ENCODE measurements at places on chromosomes 11 and 22.

GRCh38 chr11:3824714-3825472 is 15.9 kb downstream of the RHOG start:
- peak; percentile 62 for DNase-seq

DNA sequence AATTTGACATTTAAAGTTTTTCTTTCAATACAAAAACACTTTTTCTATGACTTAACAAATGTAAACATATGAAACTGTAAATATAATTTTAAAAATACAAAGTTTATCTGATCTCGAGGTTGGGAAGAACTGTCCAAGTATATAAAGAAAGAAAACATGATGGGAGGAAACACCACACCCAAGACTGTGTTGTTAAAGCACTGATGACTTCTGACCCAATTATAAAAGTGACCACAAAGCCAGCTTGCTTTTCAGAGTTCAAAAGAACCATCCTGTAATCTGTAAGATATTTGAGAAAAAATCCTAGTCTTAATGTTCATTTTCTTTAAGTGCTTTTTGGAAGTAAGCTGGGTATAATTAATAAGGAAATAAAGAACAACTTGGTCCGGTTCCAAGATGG is 15.6 kb downstream of the CEP57 start:
- DNase-seq = no peak

- DNase-seq = no peak
Measured at GRCh38 chr11:72443016-72443415, 8.7 kb upstream of the CLPB start.

GRCh38 chr11:45844822-45845578 is 2.3 kb upstream of the CRY2 start:
- DNase-seq = no peak

DNA sequence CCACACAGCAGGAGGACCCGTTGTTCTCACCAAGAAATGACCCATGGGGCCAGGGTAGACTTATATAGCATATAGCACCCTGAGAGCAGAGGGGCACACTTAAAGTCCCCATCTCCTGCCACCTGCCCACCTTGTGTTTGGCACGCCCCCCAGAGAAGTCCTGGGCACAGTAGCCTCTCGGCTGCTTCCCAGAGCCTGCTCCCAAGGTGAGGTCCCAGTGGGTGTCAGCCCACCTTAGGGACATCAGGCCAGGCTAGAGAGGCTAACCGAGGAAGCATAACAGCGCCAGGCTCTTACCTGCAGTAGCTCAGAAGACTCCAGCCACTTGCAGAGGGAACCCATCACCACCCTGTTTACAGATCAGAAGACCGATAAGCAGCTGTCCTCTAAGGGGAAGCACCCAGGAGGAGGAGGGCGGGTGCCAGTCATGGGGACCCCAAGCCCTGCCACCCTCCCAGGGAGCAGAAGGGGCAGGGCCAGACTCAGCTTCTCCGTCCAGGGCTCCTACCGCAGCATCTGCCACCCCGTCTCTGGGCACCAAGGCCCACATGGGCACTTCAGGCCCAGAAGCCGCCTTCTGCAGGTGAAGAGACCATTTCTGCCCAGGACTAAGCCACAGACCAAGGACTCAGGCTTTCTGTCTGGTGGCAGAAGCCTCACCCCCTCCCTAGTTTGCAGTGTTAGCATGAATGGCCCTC is 34.9 kb upstream of the HMOX1 start:
- DNase-seq = no peak

DNA sequence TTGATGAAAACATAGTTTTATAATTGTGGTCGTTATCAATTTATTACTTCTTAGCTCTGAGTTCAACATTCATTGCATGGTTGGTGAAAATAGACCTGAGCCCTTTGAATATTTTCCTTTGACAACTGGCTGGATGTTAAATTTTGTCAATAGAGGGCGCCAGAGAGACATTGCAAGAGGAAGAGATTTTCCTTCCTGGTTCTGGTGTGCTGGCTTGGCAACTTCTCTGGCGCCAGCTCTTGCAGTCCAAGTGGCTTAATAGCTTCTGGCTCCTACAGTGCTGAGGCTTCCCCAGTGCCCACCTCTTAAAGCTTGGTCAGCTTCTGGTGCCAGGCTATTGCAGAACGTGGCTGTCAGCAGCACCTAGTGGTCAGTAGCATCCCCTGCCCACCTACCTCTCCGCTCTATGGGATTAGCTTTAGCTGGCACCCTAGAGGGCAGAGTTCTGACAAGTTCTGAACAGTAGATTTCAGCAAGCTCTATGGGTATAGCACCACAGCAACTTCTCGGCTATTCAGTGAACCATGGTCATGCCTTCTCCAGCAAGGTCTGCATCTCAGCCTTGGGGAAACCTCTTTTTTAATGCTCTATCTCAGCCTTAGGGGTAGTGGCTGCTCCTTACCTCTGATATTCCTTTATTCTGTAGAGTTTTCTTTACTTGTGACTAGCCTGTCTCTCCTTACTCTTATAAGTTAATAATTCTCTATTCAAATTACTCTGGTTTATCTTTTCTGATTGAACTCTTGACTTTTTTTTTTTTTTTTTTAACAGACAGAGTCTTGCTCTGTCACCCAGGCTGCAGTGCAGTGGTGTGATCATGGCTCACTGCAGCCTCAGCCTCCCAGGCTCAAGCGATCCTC is 59.4 kb downstream of the ACER3 start:
- peak; percentile 40 for DNase-seq

DNA sequence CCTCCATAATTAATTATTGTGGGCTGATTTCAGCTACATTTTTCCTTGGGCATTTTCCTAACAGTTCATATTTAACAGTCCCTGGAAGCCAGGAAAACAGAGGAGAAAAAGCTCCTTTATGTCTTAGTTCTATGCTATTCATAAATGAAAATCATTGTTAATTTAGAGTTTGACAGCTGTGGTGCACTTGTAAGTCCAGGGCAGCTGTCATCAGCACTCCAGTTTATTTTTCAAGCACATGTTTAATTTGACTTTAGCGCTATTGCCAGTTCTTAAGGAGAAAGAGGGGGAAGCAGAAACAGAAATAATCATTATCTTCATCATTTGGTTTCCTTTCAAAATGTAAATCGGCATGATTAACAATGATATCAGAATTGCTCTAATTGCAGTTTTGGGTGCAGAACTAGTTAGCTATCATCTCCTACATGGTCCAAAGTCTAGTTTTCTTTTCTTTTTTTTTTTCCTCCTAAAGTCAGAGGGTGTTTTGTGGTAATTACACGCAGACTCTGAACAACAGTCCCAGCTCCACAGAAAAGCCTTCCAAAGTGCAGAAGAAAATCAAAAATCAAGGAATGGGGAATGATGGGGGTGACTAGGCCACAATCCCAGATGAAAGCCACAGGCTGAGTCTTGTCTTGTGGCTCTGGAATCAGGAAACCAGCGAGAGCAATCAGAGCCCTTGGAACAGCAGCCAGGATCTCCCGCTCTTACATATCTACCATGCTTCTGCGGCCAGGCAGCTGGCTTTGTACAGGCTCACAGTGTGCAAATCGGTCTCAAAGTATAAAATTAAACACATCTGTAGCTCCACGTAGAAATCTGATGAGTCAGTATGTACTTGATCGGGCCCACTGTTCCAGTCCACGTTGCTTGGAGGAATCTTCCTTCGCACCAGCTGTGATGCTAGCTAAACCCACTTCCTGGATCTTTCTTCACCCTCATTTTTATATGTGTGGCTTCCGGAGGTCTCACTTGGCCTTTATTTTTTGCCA is 91.9 kb downstream of the SPON1 start:
- no peak for DNase-seq

DNA sequence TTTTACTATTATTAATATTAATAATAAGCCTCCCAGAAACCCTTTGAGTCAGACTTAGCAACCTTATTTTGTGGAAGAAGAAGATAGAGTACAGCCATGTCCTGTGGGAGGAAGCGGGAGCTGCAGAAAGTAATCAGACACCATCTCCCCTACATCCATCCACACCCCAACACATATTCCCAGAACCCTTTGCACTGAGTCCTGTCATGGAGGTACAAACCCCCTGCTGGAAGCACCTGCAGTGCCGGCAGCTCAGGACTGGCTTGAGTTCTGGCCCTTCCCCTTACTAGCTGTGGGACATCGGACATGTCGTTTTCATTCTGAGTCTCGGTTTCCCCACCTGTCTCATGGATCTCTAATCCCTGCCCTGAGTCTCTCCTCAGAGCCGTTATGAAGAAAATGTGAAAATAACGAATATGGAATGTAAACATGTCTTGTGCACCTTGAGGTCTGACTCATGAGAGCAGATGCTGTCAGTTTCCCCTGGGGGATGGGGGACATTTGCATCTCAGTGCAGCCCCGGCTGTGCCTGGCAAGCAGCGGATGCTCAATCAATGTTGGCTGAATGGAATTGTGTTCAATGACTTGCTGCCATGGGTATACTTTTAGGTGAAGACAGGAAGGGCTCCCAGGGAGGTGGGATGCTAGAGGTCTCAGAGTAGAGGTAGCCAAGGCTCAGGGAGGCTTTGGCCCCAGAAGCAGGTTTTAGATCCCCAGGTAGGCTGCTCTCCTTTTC is 45.4 kb downstream of the TP53I11 start:
- DNase-seq = no peak

GRCh38 chr11:77191429-77191822 is 63.4 kb downstream of the MYO7A start:
- no peak for DNase-seq

DNA sequence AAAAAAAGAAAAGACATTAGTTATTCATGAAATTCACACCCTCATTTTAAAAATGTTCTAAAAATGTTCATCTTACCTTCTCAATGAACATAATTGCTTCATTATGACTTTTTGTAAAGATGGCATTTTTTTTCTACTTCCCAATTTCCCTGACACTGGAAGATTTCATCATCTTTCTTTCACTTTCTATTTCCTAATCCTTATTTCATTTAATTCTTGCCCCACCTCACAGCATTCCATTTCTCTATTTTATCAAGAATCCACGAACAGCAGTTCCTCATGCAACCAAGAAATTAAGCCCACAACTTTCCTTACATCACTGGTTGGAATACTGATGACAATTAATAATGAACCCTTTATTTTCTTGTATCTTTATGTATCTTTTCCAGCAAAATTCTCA is 1.9 kb downstream of the PATL1 start:
- no peak for DNase-seq

DNA sequence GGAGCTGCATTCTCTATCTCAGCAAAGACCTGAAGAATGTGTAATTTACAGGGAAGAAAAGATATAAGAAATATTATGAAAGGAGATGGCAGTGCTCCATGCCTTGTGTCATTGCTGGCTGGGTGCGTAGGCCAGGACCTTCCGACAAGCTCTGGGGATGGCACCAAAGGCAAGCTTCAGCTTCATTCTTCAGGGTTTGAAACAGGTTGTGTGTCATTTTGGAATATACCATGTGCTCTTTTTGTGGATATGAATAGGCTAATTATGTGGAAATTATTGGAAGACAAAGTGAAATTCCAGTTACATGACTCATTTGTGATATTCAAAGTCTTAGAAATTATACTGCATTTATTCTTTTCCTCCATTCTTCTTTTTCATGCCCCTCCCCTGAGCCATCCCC is 5.7 kb upstream of the KIRREL3 start:
- DNase-seq = no peak

DNA sequence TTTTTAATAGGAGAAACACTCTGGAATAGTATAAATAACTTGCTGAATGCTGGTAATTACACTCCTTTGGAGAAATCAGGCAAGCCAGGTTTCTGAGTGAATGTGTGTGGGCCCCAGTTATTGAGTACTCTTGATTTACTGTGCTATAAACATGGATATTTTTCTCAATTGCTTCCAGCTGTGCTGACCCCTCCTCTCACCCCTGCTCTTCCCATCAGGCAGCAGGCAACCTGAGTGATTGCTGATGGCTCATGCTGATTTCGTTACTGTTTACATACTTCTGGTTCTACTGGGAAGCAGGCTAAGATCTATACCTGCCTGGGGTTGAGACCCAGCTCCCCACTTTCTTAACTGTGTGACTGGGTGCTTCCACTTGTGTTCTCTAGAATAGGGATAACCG is 68.5 kb downstream of the DHCR7 start:
- no peak for DNase-seq

GRCh38 chr11:111540937-111541253 is 375 bp downstream of the LAYN start:
- no peak for DNase-seq

DNA sequence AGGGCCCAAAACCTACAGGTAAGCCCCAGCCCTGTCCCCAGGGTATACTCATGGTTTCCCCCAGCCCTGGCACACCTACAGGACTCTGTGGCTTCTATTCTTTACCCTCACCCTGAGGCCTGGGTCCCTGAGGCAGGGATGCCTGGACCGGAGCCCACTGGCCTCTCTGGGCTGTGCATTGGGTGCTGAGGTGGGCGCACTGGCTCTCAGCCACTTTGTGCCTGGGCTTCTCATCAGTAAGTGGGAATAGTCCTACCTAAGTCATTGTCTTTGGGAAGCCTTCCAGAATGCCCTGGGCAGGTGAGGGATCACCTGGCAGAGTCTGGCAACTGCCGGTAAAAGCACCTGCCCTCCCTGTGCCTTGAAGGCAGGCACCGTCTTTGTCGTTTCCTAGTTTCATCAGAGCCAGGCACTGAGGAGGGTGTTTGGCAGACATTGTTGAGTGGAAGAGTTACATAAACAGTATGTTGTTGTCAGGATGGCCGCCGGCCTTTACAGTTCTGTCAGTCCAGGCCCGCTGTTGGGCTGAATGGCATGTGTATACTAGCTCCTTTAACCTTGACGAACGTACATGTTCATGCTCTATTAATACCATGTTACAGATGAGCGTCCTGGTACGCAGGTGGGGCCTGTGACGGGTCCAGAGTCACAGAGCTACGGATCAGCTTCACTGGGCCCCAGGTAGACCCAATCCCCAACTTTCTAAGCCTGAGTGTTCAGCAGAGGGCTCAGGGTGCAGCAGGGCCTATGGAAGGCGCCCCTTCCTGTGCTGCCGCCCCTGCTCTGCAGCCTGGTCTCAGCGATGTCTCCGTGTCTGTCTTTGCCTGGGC is 23.0 kb downstream of the SHANK3 start:
- DNase-seq = no peak

DNA sequence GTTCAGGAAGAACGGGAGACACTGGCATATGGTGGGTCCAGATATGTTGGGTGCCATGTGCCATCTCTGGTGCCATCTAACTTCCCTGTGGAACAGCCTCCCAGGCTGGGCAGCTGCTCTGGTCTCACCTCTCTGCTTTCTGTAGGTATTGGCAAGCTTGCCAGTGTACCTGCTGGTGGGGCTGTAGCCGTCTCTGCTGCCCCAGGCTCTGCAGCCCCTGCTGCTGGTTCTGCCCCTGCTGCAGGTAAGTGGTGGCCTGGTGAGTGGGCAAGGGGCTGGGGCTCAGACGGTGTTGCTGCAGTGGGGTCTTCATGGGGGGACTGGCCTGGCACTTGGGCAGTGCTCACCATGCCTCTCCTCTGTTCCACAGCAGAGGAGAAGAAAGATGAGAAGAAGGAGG is 2.6 kb downstream of the RPLP2 start:
- DNase-seq = no peak

DNA sequence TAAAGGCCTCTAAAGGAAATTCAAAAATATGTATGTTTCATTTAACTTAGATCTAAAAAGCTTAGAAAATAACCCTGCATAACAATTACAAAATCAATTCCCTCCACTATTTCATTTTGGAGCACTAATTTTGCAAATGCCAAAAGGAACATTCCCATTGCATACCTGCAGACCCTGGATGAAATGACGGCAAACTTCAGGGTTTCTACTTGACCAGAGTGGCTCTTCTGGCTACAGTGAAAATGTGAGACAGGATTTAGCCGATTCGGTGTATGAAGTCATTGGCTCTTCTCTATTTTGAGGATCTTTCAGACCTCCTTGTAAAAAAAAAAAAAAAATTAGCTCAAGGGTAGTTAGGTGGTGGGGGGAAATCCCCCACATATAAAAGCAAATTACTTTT is 44.1 kb downstream of the PAX6 start:
- no peak for DNase-seq
